ENCODE measurements at places on chromosomes 7 and 10.
A peak's percentile ranks its signal among the peaks of the same experiment; 100 is the strongest.

GRCh38 chr7:76020031-76020714 lies 25.8 kb upstream of the TMEM120A start:
- peak; percentile 63 for DNase-seq

GRCh38 chr10:97549587-97550322 lies 22.8 kb upstream of the ANKRD2 start:
- no peak for DNase-seq

DNA sequence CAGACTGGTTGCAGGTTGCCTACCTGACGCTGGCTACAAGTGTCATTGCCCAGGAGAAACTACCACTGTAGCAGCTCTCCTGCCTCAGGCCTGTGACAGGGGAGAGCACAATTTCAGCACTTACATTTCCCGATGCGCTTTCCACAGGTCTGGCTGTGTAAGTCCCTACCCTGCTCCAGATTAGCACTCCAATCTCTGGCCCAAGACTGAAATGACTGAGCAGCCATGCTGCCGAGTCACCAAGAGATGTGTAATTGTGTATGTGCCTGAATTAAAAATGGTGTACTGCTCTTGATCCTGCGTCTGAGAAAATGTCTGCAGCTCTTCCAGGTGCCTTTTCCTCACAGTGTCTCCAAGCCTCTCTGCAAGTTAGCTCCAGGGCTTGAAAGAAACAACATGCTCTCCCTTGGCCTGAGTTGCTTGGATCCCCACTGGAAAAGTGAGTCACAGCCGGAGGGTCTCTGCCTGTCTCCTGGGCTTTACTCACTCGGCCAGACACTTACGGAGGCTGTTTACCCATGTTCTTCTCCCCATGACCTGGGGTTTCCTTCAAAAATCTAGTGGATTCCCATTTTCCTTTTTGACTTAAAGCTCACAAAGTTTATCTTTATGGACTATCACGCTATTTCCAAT lies 1001.7 kb upstream of the KCND2 start:
- no peak for DNase-seq

DNA sequence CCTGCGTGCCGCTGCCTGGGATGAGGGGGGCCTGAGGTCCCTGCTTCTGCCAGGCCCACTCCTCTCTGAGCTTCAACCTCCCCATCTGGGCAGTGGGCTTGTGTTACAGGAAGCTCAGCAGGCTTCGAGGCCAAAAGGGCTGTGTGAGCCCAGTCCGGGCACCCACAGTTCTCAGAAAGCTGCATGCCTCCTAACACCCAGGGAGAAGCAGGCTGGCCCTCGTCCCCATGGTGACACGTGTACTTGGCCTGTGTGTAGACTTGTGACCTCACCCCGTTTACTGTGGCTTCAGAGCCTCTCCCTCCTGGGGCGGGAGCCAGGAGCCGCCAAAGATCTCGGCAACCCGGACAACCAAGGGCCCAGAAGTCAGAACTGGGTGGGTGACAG lies 2.2 kb upstream of the GRIFIN start:
- no peak for DNase-seq

DNA sequence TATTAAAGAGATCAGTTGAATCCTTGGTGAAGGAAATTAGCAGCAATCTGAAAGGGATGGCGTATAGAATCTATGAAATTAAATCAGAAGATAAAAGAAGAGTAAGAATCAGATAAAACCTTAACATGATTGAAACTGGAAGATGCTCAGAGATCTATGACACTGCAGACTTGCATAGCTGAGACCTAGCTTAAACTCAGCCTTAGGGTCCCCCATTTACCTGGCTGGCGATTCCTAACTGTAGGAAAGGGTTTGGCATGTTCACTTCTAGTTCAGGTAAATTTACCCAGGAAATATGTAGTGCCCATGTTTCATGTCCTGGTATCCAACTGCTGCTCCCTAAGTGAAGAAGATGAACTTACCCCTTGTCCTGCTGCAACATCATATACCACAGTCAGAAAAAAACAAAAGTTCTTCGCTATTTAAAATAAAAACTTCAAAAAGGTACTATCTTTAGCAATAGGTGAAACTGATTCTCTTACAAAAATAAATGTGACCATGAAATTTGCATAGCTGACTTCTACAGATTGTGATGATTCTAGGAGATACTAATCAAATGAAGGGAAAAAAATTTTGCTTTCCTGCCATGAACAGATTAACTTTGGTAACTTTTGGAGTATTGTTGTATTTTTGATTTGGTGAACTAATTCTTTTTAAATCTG lies 47.8 kb upstream of the TMEM243 start:
- DNase-seq = no peak

DNA sequence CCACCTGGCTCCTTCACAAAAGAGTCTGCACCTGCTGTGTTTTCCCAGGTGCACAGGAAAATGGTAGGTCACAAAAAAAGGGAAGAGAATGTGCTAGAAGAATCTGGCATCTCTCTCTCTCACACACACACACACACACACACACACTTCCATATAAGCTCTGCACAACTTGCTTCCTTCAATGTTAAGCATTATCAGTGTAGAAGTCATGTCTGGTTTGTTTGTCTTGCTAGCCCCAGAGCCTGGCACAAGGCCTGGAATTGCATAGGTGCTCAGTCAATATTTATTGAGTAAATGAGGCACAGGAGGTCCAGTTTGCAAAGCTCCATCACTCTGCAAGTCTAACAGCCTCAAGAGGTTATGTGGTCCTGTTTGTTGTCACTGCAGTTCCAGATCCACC lies 867.3 kb upstream of the AUTS2 start:
- no peak for DNase-seq

DNA sequence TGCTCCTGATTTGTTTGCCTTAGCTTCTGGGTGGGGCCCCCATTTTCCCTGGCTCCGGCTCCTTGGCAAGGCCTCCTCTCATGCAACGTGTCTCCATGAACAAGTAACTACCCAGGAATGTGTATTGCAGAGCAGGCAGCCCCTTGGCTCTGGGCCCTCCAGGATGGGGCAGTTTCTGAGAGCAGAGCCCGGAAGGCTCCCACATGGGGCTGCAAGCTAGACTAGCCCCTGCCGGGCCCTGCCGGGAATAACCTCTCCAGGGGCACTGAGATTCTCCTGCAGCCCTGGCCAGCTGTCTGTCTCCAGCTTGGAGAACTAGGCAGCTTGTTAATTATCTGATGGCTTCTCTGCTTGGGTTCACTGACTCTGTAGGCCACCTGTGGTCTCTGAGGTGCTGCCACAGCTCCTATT lies 184.0 kb upstream of the INHBA start:
- DNase-seq = no peak

GRCh38 chr7:150398108-150398964 lies 19.2 kb downstream of the ZNF775 start:
- no peak for DNase-seq

DNA sequence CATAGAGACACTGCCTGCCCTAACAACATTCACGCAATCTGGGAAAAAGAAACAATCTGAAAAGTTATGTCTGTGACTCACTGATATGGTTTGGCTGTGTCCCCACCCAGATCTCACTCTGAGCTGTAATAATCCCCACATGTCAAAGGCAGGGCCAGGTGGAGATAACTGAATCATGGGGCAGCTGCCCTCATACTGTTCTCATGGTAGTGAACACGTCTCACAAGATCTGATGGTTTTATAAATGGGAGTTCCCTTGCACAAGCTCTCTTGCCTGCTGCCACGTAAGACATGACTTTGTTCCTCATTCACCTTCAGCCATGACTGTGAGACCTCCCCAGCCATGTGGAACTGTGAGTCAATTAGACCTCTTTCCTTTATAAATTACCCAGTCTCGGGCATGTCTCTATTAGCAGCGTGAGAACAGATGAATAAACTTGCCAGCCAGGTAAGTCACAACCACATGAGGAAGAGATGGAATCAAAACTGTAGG lies 341.5 kb upstream of the AOAH start:
- DNase-seq = no peak

- no peak for DNase-seq
Observed at GRCh38 chr7:121313220-121313792, 15.5 kb upstream of the WNT16 start.

DNA sequence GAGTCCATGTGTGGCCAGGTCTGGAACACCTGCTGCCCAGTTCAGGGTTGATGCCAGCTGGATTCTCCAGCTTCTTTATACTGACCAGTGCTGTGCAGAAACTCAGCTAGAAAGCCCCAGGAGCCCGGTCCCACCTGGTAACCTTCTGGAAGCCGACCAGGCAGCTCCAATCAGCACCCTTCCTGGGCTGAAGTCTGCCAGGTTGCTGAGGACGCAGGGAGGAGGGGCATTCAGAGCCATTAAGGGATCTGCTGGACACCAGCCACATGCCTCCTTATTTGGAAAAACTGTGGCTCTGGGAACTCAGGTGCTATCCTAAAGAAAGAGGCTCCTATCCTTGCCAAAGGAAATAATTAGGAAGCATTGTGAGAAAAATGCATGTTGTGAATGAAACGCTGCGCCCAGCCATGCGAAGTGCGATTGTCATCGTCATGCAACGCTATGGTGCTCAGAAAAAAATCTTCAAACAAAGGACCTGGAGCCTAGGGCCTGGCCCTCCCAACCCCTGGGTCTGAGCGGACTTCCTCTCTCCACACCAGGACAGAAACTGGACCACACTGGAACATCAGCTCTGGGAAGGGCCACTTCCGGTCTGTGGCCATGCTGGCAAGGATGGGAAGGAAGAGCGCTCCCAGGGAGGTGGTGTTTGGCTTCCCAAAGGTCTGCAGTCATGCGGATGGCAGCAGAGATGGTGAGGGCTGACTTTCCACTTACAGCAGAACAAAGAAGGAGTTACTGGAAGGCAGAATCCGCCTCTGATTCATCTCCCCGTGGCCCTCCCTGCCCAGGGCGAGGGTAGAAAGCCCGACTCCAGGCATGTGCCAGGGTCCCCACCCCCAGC lies 90.1 kb downstream of the FAM53B start:
- DNase-seq = no peak

GRCh38 chr7:44921607-44922350 lies 36.4 kb upstream of the PURB start:
- peak; percentile 99 for DNase-seq

- no peak for DNase-seq
Observed at GRCh38 chr7:128303643-128304042, 40.1 kb downstream of the RBM28 start.

- no peak for DNase-seq
Observed at GRCh38 chr7:22577470-22578001, 77.5 kb upstream of the STEAP1B start.

- no peak for DNase-seq
Observed at GRCh38 chr7:107959527-107959898, 43.4 kb downstream of the LAMB1 start.

DNA sequence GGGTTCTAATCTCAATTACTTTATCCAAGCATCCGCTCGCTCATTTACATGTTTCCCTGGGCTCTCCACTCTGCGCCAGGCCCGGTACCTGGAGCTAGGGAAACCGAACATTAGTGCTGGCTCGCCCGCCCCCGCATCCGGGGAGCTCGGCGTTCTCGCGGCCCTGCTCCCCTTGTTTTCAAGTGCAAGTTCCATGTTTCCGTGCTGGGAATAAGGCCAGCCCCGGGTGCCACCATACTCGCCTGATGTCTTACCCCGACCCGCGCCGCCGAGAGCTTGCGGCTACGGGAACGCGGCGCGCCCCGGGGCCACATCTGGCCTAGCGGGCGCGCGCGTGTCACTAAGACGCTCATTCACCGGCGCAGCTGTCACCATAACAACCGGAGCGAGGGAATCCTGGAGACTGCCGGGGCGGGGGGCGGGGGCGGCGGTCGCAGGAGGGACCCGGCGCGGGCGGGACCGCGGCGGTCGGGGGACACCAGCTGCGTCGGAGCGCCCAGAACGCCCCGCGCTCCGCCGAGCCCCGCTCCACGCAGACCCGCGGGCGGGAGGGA lies at the start of gene NEURL1:
Gene NEURL1, plus strand, starts transcription at position 344 of the 554 bp plus-strand sequence. CDS start 683 bp downstream, outside the sequence.
- no peak for DNase-seq

DNA sequence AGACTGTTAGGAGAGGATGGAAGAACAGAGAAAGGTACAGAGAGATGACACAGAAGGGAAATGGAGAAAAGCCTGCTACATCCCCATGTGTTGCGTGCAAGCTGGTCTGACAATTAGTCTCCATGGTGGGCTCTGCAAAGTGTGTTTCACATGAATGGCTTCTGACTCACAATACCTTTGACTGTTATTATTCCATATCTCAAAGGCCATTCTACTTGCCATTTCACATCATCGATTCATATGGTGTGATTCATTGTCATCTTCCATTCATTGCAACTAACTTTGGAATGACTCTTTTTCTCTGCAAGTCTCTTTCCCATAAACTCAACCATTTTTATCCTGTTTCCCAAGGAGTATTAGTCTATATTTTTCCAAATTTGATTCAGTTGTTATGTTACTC lies 208.9 kb upstream of the INHBA start:
- no peak for DNase-seq

DNA sequence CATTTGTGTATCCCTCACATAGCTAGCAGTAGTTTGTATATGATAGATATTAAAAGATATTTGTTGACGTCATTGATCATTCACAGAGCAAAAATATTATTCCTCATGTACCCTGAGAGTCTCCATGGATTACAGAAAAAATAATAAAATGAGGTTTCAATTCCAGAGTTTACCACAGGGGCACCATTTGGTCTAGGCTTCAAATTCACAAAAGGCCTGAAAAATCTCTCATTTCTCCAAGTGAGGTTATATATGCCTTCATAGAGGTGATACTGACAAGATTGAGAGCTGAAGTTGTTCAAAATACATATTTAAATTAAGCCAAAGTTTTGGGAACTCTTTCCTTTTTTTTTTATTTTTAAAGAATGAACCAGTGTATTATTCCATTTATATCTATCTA lies 52.7 kb downstream of the TMEM26 start:
- no peak for DNase-seq

- no peak for DNase-seq
Observed at GRCh38 chr7:126370038-126370668, 882.6 kb downstream of the GRM8 start.

- DNase-seq = peak; percentile 46
Observed at GRCh38 chr10:26860102-26860442, 686 bp downstream of the ABI1 start.

DNA sequence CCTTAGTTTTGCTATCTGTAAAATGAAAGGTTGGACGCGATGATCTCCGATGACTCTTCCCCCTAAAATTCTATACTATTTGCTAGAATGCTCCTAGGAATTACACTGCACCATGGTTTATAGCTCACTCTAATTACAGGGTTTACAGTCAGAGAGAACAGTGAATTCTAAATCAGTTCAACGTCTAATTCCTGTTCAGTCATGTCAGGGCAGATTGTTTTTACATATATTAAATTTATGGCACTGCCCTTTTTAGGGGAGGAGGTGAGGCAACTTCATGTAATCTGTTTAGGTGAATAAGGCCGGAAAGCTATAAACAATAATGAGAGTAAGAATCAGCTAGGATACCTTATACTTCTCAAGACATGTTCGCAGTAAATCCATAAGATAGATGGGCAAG lies 293.9 kb downstream of the BAMBI start:
- DNase-seq = no peak

DNA sequence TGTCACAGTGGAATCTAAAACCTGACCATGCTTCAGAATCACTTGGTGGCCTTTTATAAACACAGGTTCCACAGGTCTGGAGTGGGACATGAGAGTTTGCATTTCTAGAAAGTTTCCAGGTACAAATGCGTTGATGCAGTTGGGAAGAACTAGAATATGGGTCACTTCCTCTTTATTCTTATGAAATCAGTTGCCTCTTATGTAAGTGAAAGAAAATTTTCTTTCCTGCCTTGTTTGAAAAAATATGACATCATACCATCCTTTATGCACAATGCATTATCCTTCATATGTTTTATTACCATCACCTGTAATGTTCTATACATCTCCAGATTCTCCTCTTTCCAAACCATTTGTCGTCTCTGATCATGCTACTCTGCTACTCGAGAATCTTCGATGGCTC lies 44.0 kb downstream of the PLXNA4 start:
- no peak for DNase-seq

- DNase-seq = no peak
Observed at GRCh38 chr10:112532189-112532588, 85.2 kb downstream of the VTI1A start.

All from activated T-cell treated with anti-CD3 and anti-CD28 coated beads for 4 hours (primary cell).